ENCODE measurements at places on chromosomes 1 and 21.

DNA sequence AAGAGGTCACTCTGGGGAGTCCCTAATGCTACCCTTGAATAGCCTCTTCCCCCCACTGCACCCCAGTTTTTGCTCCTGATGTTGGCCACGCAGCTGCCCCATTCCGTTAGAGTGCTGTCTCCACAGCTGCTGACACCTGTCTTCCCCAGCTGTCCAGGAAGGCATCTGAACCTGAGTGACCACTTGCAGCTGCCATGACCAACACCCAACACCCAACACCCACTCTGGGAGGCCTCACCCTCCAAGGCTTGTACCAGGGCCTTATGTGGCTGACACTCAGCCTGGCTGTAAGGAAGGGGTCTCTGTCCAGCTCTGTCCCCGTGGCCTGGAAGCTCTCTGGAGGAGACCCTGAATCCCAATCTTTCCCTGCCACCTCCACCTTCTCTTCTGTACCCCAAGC is 26.7 kb upstream of the LDLRAP1 start:
- no peak for DNase-seq

DNA sequence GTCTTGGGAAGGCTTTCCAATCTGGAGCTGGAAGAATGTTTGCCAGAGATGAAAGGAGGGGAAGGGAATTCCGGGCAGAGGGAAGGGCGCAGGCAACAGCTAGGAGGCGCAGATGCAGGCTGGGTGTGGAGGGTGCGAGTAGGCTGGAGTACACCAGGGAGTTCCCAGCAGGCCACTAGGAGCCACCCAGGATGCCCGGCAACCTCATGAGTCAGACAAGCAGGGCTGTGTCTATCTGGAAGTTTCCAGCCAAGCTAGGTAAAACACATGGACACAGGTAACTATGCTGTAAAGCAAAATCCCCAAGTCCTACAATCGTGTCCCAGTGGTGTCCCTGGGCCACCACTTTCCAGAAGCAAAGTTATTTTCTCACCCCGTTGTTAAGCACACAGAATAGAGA is 990 bp upstream of the NBL1 start:
- DNase-seq: no peak

GRCh38 chr1:27517907-27518718 is 28.1 kb upstream of the WASF2 start:
- DNase-seq: no peak

DNA sequence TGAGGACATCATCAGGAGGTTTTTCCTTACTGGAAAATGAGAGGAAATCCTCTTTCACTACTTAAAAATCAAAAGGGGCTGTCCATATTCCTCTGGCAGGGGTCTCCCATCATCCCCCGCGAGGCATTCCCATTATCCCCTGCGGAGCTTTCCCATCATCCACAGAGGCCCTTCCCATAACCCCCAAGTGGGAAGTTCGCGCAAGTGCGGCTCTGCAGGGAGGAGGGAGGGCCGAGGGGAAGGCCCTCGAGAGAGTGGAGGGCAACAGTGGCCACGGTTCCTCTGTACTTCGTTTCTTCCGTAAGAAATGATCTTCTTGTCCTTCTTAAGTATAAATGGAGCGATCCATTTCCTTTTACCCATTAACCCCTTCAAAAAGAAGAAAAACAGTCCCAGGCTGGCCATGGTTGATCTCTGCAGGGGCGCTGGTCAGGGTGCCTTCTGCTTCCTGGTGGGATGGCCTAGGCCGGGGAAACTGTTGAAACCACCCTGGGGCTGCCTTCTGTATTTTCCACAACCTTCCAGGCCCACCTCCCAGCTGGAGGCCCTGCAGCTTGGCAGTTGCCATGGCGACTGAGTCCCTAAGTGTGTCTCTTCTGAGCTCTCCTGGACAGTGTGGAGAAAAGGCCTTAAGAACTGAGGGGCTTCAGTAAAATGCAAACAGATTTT is 3.6 kb upstream of the RSPH1 start:
- DNase-seq: no peak

GRCh38 chr1:160614410-160614809 is 32.4 kb downstream of the SLAMF1 start:
- no peak for DNase-seq
